Posterior vena cava (tissue), 2 donors: ENCODE measurements at places on chromosomes 3 and 15. TPM values are rescaled to one million over a fixed set of nuclear protein-coding genes. Genes with fewer than 3 reads are reported as not detected.

DNA sequence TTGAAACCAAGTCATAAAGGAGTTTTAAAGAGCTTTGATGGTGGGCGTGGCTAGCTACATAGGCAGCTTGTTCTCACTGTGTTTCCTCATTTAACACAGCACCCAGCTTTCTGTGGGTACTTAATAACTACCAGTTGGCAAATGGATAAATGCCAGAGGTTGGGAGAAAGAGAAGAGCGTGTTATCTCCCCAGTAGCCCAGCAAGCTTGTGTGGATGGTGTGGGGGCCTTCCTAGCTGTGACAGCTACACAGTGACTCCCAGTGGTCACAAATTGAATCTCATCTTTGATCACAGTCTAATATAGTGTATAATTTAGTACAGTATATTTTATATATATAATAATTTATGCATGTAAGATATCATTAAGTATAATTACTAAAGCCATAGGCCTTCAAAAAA lies 984.1 kb downstream of the EPHA3 start:
- no peak for DNase-seq

GRCh38 chr15:100648951-100649350 lies 46.6 kb downstream of the ASB7 start:
- DNase-seq = no peak

DNA sequence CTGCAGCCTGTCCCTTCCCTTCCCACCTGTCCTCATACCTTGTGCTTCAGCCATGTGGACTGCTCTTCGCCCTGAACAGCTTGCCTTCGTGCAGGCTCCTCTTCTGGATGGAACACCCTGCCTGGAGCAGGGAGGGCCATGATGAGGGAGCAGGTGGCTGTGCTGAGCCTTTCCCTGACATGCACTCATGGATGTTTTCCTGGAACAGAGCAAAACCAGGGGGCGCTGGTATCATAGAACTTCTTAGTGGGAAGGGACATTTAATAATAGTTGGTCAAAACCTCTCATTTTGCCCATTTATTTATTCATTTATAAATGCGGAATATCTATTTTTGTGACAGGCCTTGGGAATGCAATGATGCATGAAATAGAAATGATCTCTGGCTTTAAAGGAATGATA lies 149.3 kb downstream of the CACNA1D start:
- DNase-seq = no peak

- DNase-seq = no peak
Measured at GRCh38 chr15:47955021-47955420, 165.8 kb upstream of the SLC24A5 start.

GRCh38 chr15:63612300-63612699 lies 15.1 kb downstream of the FBXL22 start:
- DNase-seq = no peak

GRCh38 chr3:124928333-124929202 lies 6.0 kb downstream of the MUC13 start:
- no peak for DNase-seq

GRCh38 chr15:85649372-85649771 lies 145.4 kb downstream of the KLHL25 start:
- no peak for DNase-seq

DNA sequence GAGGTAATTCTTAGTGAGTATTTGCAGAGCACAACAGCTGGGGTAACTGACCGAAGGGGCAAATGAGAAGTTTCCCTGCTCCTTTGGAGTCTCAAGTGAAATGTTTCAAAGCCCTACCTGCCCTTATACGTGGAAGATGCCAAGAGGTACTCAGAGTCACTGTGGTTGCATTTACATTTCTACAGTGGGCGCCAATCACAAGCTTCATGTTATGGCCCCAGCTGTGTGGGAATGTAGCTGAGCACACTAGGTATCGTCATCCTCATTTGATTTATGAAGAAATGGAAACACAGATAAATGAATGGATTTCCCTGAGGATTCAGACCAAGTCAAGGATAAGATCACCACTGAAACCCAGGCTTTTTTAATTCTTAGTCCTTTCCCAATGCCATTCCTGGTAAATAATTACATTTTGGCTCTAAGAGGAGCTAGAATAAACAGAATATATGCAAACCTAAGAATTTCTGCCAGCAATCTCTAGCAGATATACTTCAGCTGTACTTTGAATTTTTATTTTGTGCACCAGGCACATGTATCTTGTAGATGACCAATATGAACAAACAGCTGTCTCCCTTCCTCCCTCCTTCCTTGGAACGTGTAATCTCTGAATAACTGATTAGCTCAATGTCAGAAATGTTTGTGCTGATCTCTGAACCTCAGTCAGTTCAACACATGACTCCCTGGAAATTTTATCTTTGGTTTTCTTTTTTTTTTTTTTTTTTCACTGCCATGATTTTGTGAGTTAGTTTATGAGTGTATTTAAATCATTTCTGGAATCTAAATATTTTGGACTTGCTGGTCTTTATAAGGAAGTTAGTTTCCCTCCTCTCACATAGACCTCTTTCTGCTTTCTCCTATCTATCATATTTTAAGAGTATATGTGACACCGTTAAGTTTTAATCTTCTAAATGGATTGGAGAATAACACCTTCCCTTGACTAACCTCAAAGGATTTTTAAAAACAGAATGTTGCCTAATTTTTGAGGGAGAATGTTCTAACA lies 69.2 kb downstream of the MAP2K5 start:
- DNase-seq = no peak

- DNase-seq = no peak
Measured at GRCh38 chr3:40109641-40110490, 199.6 kb upstream of the EIF1B start.

- DNase-seq = no peak
Measured at GRCh38 chr3:44642337-44642736, 6.2 kb upstream of the ZNF35 start.

DNA sequence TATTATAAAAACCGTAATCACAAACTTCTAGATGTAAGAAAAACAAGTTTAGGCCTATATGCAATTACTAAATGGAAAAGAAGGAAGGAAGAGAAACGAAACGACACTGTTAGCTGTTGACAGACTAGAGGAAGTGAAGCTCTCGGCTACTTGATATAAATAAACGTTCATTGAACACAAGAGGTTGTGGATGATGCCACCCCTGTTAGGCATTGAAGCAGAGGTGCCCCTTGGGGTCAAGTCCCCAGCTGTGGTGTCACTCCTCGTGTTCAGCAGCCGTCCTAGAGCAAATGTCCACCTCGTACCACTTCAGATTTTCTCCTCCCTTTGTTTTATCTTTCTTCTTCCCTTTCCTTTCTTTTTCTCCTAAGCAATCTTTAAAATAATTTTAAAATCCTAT lies 146.5 kb upstream of the UBE2E1 start:
- no peak for DNase-seq

DNA sequence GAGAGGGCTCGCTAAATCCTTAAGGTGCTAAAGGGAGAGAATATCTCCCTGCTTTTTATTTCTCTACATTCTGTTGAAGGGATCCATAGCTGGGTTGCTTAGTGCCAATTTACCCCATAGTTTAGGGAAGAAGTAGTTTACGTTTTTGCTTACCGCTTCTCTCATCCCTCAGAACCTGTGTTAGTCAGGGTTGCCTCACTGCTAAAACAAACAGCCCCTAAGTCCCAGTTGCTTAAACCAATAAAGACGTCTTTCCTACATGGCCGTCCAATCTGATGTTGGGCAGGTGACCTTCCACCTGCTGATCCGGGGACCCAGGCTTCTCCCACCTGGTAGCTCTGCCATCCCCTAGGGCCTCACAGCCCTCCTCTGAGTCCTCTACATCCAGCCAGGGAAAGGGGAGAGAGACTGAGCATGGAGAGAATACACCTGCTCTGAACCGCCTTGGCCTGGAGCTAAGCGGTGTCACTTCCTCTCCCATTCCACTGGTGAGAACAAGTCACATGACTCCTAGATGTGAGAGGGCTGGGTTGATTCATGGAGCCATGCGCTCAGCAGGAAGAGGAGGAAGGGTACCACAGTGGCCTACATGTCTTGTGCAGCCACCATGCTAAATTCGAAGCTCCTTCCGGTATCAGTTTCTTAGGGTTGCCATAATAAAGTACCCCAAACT lies 26.3 kb downstream of the DNASE1L3 start:
- peak; percentile 32 for DNase-seq

DNA sequence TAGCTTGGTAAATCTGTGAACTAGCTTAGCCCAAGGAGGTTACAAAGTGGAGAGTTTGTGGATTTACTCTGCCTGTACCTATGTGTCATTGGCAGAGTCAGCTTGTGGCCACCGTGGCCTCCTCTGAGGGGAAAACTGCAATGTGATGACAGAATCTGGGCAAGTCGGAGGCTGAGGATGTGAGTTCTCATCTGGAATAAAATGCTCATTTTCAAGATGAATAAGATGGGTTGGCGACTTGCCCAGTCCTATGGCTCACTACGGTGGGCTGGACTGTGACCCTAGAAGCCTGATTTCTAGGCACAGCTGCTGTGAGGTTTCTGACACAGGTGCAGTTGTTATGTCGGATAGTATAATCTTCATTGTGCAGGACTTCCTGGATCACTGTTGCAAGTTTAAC lies 83.7 kb downstream of the ETV5 start:
- no peak for DNase-seq

The ECE2 gene
- not detected for total RNA-seq

The SYNPR gene
- total RNA-seq = not detected

The LINGO1 gene
- total RNA-seq = 1.9 TPM

The VWA5B2 gene
- total RNA-seq = not detected
